ENCODE measurements at places on chromosomes 2 and 18.

DNA sequence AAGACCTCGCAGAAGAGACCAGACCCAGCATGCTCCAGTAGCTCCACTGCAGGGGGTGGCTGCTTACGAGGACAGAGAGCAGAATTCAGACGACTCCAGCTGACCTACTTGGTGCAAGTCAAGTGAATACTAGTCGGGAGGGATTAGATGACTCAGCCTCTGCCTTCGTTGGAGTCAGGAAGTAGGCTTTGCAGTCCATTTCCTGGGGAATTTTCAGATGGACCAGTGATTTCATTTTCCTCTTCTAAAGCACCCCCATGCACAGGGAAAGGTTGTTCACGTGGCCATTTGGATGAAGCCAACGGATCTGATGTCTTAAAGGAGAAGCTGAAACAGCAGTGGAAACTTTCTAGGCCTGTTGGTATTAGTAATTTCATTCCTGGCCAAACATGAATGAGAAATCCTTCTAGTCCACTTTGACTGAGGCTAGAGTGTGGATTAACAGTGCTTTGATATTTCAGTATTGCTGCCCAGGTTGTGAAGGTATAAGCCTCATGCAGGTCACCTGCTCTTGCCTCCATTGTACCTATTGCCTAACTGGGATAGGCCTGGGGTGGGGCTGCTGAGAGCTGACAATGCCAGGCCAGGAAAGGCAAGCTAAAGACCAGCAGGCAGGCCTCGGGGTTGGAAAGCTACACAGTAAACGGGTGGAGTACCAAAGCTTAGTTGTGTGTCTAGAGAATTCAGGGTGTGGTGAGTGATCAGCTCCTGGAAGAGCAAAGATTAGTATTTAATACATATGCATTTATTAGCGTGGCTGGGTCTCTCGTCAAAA, 117.6 kb upstream of the FOSL2 start:
- DNase-seq: peak; percentile 99

- no peak for DNase-seq
Measured at GRCh38 chr2:168034616-168035015, 212.8 kb downstream of the STK39 start.

DNA sequence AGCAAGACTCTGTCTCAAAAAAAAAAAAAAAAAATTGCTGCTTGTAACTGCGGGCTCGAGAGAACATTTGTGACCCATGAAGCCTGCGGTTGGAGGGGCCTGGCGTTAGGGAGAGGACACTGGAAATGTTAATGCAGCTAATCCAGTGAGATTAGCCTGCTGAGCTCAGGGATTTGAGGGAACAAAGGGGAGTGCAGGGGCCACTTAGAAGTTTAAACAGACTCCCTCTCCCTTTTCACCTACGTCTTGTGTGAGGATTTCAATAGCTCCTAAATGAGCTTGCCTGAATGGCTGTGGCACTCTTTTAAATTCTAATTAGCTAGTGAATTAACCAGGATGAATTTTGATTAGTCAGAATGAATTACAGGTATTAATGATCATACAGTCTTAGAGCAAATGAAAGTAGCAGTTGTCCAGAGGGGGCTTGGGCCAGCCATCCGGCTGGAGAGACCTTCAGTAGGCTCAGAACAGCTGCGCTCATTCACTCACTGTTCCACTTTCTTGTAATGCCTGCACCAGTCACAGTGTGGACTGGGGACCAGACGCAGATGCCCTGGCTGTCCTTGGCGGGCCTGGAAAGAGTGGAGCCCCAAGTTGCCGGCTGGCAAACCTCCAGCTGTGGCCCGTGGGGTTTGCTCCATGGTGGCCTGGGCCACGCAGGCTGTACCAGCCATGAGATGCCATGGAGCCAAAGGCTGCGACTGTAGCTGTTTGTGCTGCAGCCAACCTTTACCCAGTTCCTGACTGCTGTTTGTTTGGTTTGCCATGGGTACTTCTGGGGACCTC, 20.8 kb downstream of the LDLRAD4 start:
- DNase-seq: no peak

GRCh38 chr18:13276530-13277520, 58.3 kb downstream of the LDLRAD4 start:
- DNase-seq: no peak

GRCh38 chr2:42328148-42328833, 32.7 kb downstream of the COX7A2L start:
- DNase-seq: no peak

- DNase-seq: no peak
Measured at GRCh38 chr2:221370857-221371211, 201.3 kb downstream of the EPHA4 start.

DNA sequence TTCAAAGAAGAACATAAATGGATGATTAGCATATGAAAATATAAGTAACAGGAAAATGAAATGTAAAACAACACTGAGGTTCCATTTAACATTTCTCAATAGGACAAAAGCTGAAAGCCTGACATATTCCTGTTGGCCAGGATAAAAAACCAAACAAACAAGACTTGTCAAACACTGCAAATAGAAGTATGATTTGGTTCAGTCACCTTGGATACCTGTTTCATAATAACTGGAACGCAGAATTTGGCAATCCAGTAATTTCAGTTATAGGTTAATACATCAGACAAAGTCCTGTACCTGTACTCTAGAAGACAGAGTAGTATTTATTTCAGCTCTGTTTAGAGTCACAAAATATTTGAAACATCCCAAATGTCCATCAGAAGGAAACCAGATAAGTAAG, 16.5 kb upstream of the EVA1A start:
- DNase-seq: no peak

DNA sequence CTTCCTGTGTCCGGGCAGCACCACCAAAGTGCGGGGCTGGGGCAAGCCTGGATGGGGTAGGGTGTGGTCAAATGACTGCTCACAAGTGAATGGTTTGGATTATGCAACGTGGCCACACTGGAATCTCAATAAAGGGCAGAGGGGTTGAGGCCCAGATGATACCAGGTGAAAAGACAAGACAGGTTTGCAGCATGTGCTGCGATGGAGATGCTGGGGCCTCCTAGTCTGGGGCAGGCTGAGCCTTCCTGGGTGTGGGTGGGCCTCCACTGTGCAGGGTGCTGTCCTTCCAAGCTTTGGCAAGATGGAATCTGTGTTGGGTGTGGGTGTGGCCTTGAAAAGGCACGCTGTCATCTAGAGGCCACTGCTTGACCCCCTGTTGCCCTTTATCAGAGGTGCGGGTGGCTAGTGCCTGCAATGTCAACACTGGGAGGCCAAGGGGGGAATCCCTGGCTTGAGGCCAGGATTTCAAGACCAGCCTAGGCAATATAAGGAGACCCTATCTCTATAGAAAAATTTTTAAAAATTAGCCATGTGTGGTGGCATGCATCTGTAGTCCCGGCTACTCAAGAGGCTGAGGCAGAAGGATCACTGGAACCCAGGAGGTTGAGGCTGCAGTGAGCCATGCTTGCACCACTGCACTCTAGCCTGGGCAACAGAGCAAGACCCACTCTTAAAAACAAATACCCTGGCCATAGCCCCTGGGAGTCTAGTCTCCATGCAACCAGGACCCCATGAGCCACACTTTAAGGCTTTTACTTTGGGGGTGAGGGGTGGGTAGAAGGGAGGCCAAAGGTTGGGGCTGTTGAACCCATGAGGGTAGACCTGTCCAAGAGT, 13.8 kb downstream of the RRM2 start:
- no peak for DNase-seq

- DNase-seq: no peak
Measured at GRCh38 chr2:241490825-241491506, 17.4 kb downstream of the STK25 start.

GRCh38 chr2:45946023-45946422, 294.5 kb downstream of the PRKCE start:
- DNase-seq: peak; percentile 82

DNA sequence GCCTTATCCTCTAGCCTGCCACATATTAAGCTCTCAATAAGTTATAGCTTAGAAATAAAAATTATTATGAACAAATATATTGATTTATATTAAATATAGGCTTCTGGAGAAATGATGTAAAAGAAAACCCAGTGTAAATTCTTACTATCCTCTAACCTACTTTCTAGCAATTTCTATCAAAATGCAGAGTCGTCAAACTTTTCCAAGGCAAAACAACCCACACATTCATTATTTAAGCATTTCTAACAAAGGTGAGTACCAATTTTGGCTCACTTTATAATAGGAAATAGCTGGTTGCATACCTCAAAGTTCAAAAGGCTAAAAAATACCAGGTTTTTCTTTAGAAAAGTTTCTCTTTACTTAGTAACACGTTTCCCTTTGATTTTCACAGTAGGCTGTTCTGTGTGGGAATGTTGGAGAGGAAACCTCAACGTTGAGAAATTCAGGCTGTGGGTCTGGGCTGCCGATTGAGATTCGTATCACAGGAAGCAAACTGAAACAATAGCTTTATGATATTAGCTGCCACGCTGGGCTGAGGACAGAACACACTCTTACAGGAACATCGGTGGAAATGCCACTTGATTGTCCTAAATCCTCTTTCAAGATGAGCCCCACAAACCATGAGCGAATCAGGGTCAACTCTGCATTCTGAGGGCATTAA, 53.0 kb downstream of the EPAS1 start:
- DNase-seq: no peak

GRCh38 chr2:234292205-234292961, 204.5 kb downstream of the ARL4C start:
- no peak for DNase-seq
